ENCODE measurements at places on chromosomes 12 and 14. TPM values are rescaled to one million over a fixed set of nuclear protein-coding genes. Genes with fewer than 3 reads are reported as not detected.

Gene ABCC9
- not detected for total RNA-seq

Gene SCN8A
- total RNA-seq, result 20.4 TPM

Gene MGP
- 284 TPM for total RNA-seq

Gene NGB
- not detected for total RNA-seq

Gene DNAI7
- total RNA-seq, result not detected

Gene TTC5
- total RNA-seq, result 21.3 TPM

Gene PLBD1
- 0.14 TPM for total RNA-seq

Gene GPRC5D
- not detected for total RNA-seq

Gene TROAP
- total RNA-seq, result 62.4 TPM

Gene MIPOL1
- total RNA-seq, result 31.3 TPM

Measured in endothelial cell of umbilical vein (primary cell).